Peyer's patch (tissue), 4 donors: ENCODE measurements at places on chromosomes 3 and 15.

GRCh38 chr3:65615329-65615728 lies 423.4 kb downstream of the MAGI1 start:
- no peaks in the 10 kb centered on the region for H3K4me1 ChIP-seq
- H3K4me3 ChIP-seq: no peak overlapping the region
- DNase-seq: no peak
- H3K36me3 ChIP-seq: no peaks in the 10 kb centered on the region
- H3K27ac ChIP-seq: no peak overlapping the region
- H3K27me3 ChIP-seq: no peaks in the 10 kb centered on the region

- H3K4me3 ChIP-seq: no peak overlapping the region
- H3K36me3 ChIP-seq: no peaks in the 10 kb centered on the region
- H3K4me1 ChIP-seq: no peaks in the 10 kb centered on the region
- H3K27ac ChIP-seq: no peak overlapping the region
- no peak for DNase-seq
Measured at GRCh38 chr3:120775411-120775810, 32.9 kb downstream of the GTF2E1 start.

DNA sequence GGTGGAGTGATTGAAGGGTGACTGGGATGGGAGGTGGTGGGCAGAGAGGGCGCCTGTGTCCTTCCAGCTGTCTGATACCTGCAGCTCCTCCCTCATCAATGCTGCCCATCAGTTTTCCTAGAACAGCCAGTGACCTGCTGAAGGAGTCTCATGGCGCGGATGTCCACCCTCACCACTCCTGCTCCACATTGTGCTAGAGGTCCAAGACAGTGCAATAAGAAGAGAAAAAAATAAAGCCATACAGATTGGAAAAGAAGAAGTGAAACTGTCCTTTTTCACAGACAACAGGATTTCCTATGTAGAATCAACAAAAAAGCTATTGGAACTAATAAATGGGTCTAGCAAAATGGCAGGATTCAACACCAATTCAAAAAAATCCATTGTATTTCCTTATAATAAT lies 7.4 kb downstream of the ZDHHC19 start:
- no peaks in the 10 kb centered on the region for H3K4me1 ChIP-seq
- H3K27me3 ChIP-seq: no peaks in the 10 kb centered on the region
- DNase-seq: no peak

- H3K27ac ChIP-seq: no peak overlapping the region
- H3K4me1 ChIP-seq: no peaks in the 10 kb centered on the region
- no peaks in the 10 kb centered on the region for H3K36me3 ChIP-seq
Measured at GRCh38 chr3:52231502-52232278, 6.2 kb upstream of the TLR9 start.

DNA sequence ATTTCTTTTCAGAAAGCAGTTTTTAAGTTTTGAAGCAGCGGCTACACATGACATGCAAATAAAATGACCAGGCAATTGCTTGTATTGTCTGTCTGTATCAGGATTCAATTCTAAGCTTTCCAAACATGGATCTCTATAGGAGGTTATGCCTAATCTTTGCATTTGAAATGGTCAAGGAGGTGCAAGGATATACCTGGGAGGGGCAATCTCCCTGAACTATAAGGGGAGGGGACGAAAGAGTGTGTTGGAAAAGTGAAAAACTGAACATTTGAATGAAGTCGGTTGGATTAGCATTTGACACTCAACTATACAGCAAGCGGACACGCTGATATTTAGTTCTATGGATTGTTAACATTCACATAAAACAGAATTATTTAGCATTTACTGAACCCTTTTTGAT lies 11.7 kb downstream of the ROBO2 start:
- H3K27me3 ChIP-seq: no peaks in the 10 kb centered on the region
- no peak for DNase-seq
- H3K4me1 ChIP-seq: no peaks in the 10 kb centered on the region
- no peaks in the 10 kb centered on the region for H3K36me3 ChIP-seq
- no peak overlapping the region for H3K4me3 ChIP-seq

DNA sequence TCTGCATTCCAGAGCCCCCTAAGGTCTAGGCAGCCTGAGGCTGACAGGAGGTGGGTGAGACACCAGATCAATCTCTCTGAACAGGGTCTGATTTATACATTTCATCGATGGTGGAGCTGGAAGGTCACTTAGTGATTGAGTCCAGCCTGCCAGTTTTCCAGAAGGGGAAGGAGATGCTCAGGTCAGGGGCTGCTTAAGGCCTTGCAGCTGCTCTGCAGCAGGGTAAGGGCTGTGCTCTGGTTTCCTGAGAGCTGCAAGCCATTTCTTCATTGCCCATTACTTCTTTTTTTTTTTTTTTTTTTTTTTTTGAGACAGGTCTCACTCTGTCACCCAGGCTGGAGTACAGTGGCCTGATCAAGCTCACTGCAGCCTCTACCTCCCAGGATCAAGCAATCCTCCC lies 10.7 kb downstream of the TADA3 start:
- H3K4me1 ChIP-seq: peaks cover 31% of the 10 kb centered on the region
- peaks cover 66% of the 10 kb centered on the region for H3K36me3 ChIP-seq
- no peak overlapping the region for H3K27ac ChIP-seq
- DNase-seq: no peak
- H3K27me3 ChIP-seq: no peaks in the 10 kb centered on the region
- H3K4me3 ChIP-seq: no peak overlapping the region
